Stimulated activated CD8-positive, alpha-beta memory T cell treated with anti-CD3 and anti-CD28 coated beads, Interleukin-4, amount 100 ng/mL, for 1 hour (primary cell): ENCODE measurements at places on chromosomes 1 and 21.

DNA sequence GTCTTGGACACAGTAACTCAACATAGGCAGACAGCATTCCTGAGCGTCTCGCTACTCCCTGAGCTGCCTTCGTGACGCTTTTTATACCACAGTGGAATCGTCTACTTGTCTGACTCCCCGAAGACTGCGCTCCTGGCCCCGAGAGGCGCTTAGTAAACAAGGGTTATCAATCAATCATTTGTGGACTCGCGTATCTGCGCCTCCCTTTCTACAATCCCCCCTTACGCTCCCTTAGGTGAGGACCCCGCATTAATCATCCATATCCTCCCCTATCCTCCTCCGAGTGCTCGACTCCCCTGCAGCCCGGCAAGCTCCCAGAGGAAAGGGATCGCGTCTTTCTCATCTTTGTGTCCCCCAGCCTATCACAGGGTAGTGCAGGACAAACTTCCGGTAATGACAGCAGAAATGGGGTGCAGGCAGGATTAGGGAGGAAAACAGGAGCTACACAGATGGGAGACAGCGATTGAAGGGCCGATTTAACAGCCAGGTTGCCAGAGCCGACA, 522 bp downstream of the TMEM59 start:
- peak; percentile 2 for DNase-seq

- no peak for DNase-seq
Measured at GRCh38 chr1:80384083-80384830, 1377.7 kb upstream of the ADGRL4 start.

- no peak for DNase-seq
Measured at GRCh38 chr1:246875041-246876026, 56.4 kb downstream of the AHCTF1 start.

GRCh38 chr1:31004231-31004621, 61.3 kb downstream of the PUM1 start:
- no peak for DNase-seq

DNA sequence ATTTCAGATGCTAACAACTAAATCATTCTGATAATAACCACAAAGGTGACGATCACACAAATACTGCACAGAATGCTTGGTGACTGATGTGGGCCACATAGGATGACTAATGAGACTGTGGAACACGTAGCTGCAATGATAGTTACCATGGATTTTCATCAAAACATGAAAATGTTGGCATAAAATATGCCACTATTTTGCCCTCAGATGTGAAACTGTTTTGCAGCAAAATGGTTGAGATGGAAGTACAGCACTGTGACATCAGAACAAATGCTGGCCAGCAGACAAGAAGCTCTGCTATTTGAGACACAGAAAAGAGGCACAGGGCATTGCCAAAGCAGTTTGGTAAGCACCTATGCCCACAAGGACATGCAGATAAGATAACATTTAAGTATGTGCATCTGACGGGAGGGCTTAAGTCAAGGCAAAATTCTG, 83.8 kb downstream of the NIBAN1 start:
- no peak for DNase-seq

GRCh38 chr21:45560106-45561021, 18.1 kb upstream of the SLC19A1 start:
- no peak for DNase-seq
